ENCODE measurements at places on chromosomes 7 and 10.
A peak's percentile ranks its signal among the peaks of the same experiment; 100 is the strongest.

DNA sequence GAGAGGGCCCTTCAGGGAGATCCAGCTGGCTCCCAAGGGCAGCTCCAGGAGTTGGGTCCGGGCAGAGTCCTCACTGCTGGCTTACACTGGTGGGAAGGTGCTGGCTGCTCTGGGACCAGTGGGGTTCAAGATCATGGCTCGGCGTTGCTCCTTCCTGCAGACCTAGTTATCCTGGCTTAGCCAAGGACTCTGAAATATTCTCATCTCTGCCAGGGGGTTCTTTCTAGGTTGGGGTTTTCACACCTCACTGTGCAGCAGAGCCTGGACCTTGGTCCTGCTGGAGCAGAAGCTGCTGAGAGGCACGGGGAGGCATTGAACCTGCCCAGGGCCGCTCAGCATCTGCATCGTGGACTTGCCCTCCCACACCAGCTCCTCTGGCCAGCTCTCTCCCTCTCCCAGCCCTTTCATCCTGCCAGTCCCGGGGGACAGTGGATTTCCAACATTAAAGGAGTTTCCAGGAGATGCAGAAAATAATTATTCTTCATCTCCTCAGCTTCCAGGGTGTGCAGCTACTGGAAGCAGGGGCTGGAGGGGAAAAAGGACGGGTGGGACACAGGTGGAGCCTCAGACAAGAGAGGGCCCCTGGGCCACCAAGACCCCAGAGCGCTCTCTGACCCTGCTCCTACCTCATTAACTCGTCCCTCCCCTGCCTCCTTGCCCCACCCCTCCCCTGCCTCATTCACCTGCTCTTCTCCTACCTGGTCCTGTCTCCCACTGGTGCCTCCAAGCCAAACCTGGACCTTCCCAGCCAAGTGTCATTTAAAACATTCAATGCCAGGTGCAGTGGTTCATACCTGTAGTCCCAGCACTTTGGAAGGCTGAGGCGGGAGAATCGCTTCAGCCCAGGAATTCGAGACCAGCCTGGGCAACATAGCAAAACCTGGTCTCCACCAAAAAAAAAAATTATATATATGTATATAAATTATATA, 42.5 kb downstream of the JAKMIP3 start:
- DNase-seq = no peak

- no peak for DNase-seq
Measured at GRCh38 chr10:118458957-118459641, 117.0 kb upstream of the FAM204A start.

- no peak for DNase-seq
Measured at GRCh38 chr10:107502229-107502985, 337.9 kb upstream of the SORCS1 start.

DNA sequence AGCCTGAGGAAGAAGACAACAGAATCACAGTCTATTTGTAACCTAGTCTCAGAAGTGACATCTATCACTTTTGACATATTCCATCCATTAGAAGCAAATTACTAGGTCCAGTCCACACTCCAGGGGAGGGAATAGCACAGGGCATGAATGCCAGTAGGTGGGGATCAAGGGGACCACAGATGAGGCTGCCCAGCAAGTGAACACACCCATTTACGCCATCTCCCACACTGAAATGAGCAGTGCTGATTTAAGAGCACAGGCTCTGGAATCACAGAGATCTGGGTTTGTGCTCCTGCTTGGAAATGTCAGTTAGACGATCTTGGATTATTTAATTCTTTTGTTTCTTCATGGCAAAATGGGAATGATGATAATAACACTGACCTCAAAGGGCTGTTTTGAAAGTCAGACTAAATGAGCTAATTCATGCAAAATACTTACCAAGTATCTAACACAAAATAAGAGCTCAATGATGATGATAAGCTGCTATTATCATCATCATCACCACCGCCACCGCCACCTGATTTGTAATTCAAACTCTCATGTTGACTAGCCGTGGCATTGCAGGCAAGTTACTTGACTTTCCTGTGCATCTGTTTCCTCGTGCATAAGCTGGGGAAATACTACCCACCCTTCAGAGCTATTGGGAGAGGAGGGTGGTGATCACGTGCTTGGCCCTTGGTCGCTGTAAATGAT, 138.9 kb upstream of the KLF14 start:
- DNase-seq = no peak

- no peak for DNase-seq
Measured at GRCh38 chr7:112770051-112770450, 20.1 kb downstream of the TMEM168 start.

GRCh38 chr7:90892213-90892612, 296.1 kb downstream of the CDK14 start:
- no peak for DNase-seq

DNA sequence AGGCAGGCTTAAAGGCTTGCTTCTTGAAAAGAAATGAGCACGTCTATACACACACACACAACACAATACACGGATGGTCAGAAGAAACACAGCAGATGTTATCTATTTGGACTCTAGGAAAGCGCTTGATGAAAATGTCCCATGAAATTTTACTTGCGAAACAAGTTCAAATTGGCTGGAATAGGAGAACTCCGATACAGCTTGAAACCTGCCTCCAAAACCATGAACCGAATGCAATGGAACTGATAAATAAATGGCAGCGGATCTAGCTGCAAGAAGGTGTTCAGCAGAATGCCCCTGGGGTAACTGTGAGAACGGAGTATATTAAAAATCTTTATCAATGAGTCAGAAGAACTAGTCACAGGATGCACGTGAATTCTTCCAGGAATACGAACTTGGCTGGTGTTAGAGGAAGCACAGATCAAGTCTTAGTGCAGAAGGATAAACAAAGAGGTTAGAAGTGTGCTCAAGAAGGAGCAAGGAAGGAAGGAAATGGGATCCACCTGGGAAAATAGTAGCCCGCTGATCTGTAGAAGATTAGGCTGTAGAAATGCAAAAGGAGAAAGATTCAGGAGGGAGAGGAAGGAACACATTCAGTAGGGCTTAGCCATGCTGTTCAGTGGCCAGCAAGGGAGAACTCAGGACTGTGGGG, 142.0 kb upstream of the PRKCQ start:
- DNase-seq = no peak

DNA sequence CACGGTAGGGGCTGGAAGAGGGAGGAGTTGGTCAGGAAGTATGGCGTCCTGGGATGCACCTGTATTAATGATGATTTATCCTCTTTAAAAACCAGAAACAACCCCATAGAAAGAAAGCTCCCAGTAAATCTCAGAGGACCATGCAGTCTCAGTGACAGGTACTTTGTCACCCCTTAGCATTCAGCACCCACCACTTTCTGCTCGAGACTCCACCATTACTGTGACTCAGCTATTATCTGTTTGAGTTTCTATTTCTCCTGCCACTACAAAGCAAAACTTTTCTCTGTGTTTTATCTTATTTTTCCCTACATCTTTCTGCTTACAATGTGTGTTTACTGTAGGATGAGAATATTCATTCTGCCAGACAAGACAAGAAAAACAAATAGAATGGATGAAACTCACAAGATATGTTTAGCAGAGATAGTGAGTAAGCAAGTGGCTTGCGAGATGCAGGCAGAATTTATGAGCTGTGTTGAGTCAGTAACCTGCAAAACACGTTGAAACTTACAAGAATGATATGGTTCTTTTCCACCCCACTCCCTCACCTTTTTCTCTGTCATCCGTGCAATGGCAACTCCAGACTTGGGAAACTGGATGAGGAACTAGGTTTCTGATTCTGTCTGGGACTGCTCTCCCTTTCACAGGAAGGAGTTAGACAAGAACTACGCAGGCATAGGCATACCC, 127.1 kb downstream of the AOAH start:
- DNase-seq = no peak

- DNase-seq = no peak
Measured at GRCh38 chr7:40402661-40403060, 267.9 kb downstream of the SUGCT start.

DNA sequence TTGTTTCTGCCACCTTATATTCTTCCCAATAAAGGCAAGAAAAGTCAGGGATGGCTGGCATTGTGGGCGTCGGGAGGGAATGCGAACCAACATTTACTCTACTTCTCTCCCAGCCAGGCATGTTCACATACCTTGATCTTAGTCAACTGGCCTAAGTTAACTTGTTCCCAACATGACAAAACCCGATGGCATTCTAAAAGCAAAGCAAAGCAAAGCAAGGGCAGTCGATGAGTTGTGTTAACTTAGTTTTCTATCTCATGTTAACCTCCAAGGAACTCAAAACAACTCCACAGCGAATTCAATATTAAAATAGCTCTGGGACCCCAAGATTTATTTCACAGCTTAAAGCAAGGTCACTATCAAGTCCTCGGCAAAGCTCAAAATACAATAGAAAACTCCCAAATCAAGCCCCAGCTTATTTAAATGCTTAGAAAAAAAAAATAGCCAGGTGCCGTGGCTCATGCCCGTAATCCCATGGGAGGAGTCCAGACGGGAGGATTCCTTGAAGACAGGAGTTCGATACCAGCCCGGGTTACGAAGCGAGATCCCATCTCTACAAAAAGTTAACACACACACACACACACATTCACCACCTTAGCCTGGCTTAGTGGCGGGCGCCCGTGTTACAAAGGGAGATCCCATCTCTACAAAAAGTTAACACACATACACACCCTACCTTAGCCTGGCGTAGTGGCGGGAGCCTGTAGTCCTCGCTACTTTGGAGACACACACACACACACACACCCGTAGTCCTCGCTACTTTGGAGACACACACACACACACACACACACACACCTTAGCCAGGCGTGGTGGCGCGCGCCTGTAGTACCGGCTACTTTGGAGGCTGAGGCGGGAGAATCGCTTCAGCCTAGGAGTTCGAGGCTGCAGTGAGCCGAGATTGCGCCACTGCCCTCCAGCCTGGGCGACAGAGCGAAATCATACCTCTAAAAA, 901 bp upstream of the CCNY start:
- peak; percentile 34 for DNase-seq
